Pancreas (tissue), 10 donors: ENCODE measurements at places on chromosomes 4 and X. TPM values are rescaled to one million over a fixed set of nuclear protein-coding genes. Genes with fewer than 3 reads are reported as not detected.

DNA sequence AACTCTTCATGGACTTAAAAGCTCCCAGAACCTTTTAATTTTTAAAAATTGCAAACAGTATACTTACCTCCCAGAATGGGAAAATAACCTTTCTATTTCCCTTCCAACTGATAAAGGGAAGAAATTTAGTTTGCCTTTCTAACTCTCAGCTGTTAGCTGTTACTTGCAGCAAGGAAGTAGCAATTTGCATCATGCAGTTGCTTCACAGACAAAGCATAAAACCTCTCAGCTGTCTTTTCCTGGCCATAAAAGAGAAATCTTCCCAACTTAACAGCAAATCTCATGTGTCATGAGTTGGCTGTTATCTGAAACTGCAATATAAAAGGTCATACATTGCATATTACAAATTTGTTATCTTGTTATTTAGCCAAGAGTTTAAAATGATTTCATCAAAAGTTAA is 18.4 kb downstream of the C4orf17 start:
- DNase-seq = no peak

- DNase-seq = no peak
Measured at GRCh38 chr4:121336706-121337105, 44.1 kb downstream of the QRFPR start.

- no peak for DNase-seq
Measured at GRCh38 chr4:121165206-121165605, 1.1 kb upstream of the TNIP3 start.

DNA sequence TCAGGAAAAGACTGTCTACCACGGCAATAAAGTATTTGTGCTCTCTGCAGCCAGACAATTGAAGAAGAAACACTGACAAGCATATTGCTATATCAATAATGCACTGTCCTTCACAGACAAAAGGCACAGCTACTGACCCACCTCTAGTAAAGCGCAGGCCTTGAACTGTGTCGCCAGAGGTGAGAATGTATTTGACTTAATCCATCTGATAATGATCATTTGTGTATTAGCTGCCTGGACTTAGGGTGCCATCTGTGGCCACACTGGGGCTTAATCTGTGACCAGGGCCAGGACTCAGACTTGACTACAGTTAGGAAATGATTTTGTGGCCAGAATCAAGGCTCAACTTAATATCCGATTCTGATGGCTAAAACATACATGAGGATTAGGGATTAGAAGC is 260.4 kb downstream of the SMARCA1 start:
- DNase-seq = no peak

- DNase-seq = no peak
Measured at GRCh38 chr4:13665701-13666660, 38.5 kb upstream of the BOD1L1 start.

GRCh38 chr4:68865188-68865638 is 49.4 kb downstream of the UGT2B10 start:
- DNase-seq = peak; percentile 50

DNA sequence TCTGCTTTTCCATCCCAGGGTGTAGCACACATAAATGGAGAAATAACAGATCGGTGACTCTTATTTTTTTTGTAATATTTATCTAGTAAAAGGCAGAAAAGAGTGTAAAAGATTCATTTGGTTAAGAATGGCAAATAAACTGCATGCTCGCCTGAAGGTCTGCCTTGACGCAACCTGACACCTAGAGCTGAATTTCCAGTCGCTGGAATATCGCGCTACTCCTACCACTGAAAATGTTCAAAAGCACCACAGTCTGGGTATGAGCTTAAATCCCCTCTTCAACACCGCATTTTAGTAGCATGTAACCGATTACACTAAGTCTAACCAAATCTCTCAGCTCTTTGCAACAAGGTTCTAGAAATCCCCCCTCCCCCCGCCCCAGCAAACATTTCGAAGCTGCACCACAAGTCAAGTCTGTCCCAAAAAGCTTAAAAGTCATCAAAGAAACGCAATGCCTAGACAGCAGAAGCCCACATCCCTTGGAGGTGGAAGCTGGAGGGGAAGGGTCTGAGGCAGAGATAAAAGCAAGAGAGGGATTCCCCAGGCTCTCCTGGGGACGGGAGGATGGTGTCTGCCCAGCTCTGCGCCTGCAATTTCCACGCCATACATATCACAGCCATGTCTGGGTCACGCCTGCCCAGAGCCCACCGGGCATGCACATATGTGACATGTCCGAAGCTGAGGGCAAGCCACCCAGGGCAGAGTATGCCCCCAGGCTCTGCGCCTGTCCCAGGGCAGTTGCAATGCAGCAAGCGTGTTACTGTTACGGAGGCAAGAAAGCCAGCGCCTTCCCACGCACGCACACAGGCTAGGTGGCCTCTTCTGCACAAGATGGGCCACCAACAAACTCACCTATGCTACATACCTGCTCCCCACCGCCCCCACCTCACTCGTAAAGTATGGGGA is 1.4 kb downstream of the FGF13 start:
- peak; percentile 51 for DNase-seq

GRCh38 chr4:107333518-107333917 is 297.4 kb upstream of the DKK2 start:
- no peak for DNase-seq

GRCh38 chr4:99841129-99841528 is 24.5 kb downstream of the DAPP1 start:
- DNase-seq = no peak

DNA sequence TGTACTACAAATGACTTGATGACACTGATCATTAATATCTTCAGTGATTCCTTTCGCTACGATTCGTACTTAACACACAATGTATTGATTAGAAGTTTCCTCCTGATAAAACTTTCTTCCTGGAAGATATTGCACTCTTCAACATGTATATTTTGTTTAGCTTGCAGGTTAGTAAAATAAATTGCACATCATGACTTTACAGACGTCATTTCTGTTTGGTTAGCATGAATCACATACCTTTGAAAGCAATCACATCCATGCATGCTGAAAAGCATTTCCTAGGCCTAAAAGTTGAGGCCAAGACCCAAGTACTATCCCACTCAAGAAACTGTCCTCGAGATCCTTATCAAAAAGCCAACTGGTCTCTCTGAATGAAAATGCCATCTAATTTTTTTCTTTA is 1841.0 kb upstream of the PCDH7 start:
- no peak for DNase-seq

- DNase-seq = no peak
Measured at GRCh38 chr4:101914761-101915160, 124.2 kb downstream of the BANK1 start.

DNA sequence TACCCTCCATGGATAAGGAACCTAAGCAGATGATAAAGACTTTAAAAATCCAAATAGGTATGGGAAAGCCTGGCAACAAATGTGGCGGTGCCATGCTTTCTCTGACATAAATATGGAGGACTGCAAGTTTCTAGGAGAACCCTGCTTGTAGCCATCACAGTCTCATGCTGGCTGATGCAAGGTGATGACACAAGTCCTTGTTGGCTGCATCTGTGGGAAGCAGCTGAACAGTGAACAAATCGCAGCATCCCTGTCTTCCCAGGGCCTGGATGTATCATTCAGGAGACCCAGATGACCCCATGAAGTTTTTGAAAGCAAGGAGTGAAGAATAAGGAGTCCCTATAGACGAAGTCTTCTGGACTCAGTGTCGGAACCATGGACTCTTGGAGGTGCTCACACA is 234.4 kb upstream of the HS3ST1 start:
- no peak for DNase-seq

- DNase-seq = no peak
Measured at GRCh38 chrX:23901060-23901459, 6.7 kb downstream of the APOO start.

DNA sequence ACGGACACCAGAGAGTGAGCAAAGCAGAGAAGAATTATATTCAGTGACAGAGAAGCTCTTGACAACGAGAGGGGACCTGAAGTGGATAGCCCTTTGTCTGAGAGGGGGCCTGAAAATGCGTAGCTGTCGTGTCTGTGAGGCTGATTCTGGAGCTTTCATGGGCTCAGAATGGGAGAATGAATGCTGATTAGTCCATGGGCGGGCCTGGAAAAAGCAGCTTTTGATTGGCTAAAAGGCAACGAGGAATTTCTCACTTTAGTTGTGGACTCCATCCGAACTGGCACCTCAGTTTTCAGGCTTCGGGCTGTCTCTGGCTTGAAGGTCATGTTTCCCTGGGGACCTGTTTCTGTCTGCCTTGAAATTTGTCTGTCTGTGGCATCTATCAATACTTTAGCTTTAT is 487.1 kb downstream of the TECRL start:
- no peak for DNase-seq

DNA sequence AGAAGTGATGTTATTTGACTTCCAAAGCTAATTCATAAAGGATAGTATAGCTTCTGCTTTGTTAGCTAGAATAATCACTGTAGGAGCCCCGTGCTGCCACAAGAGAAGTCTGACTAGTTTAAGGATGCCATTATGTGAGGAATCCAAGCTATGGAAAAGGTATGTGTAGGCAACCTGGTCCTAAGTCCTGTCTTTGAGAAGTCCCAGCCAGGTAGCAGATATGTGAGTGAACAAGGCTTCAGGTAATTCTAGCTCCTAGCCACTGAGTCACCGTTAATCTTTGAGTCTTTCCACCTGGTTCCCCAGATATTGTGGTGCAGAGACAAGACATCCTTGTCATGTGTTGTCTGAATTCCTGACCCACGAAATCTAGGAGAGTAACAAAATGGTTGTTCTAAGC is 55.5 kb downstream of the BMP3 start:
- DNase-seq = no peak

DNA sequence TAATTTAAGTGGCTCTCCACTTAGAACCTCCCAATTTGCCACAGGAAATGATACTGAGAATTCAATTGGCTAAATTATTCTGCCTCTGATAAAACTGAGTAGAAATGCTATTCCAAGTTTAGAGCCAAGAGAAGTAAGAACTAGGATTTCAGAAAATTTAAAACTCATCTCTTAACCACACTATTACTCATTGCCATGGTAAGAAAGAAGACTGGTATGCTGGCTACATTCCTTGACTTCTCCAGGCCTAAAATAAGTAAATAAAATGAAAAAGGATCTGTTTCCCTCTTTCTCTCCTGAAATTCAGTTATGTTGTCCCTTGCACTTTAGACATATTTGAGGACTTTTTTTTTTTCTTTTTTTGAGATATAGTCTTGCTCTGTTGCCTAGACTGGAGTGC is 23.3 kb downstream of the ZNF280C start:
- DNase-seq = no peak

DNA sequence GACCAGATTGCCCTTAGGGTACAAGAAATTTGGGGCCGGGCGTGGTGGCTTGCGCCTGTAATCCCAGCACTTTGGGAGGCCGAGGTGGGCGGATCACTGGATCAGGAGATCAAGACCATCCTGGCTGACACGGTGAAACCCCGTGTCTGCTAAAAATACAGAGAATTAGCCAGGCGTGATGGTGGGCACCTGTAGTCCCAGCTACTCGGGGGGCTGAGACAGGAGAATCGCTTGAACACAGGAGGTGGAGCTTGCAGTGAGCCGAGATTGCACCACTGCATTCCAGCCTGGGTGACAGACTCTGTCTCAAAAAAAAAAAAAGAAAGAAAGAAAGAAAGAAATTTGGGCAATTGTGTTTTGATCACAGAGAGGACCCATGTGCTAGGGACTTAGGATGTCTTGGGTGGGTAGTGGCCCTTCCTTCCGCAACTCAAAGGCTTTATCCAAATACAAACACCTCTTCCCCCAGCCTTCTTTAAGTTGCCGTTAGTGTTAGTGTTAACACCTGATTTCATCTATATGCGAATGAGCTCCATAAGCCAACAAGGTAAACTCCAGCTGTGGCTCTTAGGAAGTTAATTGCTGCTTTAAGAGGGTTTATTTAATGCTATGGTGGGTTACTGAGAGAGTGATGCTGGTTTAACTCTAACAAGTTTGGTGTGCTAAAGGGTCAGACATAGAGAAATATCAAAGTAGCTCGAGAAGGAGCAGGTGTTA is 8.6 kb upstream of the CCDC110 start:
- DNase-seq = no peak

- DNase-seq = no peak
Measured at GRCh38 chr4:106893395-106893881, 142.7 kb downstream of the DKK2 start.

DNA sequence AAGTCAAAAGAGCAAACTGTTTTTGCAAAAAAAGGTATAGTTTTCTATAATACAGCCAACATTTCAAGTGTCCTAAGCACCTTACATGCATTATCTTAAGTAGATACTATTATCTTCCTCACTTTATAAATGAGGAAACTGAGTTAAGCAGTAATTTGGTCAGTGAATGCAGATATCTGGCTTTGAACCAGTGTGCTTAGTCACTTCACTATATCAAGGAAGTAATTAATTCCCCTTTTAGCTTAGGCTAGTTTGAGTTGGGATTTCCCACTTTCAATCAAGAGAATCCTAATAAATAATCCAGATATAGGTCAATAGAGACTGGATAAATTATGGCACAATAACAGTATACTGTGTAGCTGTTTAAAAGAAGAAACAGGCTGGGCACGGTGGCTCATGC is 14.8 kb downstream of the SPINK2 start:
- no peak for DNase-seq

- no peak for DNase-seq
Measured at GRCh38 chr4:126137782-126138170, 823.0 kb downstream of the FAT4 start.

DNA sequence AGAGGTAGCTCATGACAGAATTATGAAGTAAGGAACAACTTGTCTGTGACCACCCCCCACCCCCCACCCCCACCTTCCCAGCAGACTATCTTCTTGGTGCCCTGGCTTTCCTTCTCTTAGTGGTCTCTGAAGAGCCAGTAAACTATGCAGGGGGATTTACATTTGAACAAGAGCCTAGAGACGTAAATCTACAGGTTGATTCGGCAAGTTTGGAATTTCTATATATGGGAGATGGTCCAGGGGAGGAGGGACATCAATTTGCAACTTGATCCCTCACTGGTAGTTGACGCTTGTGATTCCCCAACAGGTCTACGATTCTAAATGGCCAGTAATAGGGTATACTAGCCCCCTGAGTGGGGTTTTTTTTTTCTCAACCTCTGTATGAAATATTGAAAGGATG is 36.7 kb downstream of the IL13RA1 start:
- DNase-seq = no peak

GRCh38 chrX:151419782-151420181 is 22.8 kb downstream of the VMA21 start:
- DNase-seq = no peak

GRCh38 chr4:46505131-46505530 is 115.2 kb upstream of the GABRA2 start:
- DNase-seq = no peak

DNA sequence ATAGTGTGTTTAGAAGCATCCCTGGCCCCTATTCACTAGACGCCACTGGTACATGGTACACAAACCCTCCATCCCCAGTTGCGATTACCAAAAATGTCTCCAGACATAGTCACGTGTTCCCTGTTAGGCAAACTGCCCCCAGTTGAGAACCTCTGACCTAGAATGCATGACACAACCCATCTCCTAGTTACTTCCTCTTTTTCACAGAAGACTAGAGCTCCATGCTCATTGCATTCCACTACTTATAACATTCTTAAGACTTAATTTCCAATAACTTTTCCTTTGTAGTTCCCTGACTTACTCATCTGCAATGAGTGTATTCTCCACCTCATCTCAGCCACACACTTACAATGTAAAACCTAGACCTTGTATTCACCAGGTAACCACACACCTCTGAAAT is 68.6 kb downstream of the PRSS12 start:
- no peak for DNase-seq

The MAP7D3 gene
- total RNA-seq = 3.3 TPM

The NAA11 gene
- not detected for total RNA-seq

The TMEM33 gene
- 17.5 TPM for total RNA-seq

The STATH gene
- not detected for total RNA-seq

The PRICKLE3 gene
- total RNA-seq = 7.0 TPM

The ARHGEF38 gene
- total RNA-seq = 8.8 TPM

The PF4V1 gene
- not detected for total RNA-seq

The RIBC1 gene
- total RNA-seq = 0.58 TPM

The HGFAC gene
- 0.47 TPM for total RNA-seq

The CT45A5 gene
- not detected for total RNA-seq

The NPY2R gene
- total RNA-seq = not detected

The ASB5 gene
- total RNA-seq = not detected
